ENCODE measurements at places on chromosomes 1 and 21.

- H3K27me3 ChIP-seq, result no peaks in the 10 kb centered on the region
- no peaks in the 10 kb centered on the region for H3K36me3 ChIP-seq
- peak; percentile 69 for DNase-seq
- H3K27ac ChIP-seq, result no peak overlapping the region
Observed at GRCh38 chr1:226763905-226764264, 24.8 kb upstream of the ITPKB start.

DNA sequence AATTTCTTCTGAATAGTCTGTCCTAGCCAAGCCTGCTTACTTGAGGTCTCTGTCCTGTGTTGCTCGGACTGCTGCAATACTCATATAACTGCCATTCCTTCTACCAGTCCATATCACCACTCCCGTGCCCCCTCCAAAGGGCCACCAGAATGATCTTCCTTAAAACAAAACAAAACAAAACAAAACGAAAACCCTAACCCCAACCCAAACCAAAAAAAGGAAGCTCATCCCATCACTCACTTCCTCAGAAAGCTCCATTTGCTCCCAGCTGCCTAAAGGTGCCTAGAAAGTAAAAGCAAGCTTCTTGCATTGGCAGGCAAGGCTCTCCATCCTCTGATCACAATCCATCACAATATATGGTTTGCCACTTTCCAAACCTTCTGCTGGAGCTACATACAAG lies 20.3 kb downstream of the USP24 start:
- no peaks in the 10 kb centered on the region for H3K36me3 ChIP-seq
- DNase-seq, result no peak
- H3K27me3 ChIP-seq, result no peaks in the 10 kb centered on the region

GRCh38 chr1:18283601-18284385 lies 176.2 kb downstream of the IGSF21 start:
- no peak overlapping the region for H3K4me3 ChIP-seq
- no peaks in the 10 kb centered on the region for H3K36me3 ChIP-seq
- no peaks in the 10 kb centered on the region for H3K4me1 ChIP-seq
- H3K27ac ChIP-seq, result no peak overlapping the region

GRCh38 chr1:10651793-10652192 lies 144.7 kb downstream of the CASZ1 start:
- no peak overlapping the region for H3K4me3 ChIP-seq
- no peaks in the 10 kb centered on the region for H3K4me1 ChIP-seq
- H3K36me3 ChIP-seq, result no peaks in the 10 kb centered on the region
- no peak overlapping the region for H3K27ac ChIP-seq
- DNase-seq, result no peak
- H3K27me3 ChIP-seq, result no peaks in the 10 kb centered on the region

DNA sequence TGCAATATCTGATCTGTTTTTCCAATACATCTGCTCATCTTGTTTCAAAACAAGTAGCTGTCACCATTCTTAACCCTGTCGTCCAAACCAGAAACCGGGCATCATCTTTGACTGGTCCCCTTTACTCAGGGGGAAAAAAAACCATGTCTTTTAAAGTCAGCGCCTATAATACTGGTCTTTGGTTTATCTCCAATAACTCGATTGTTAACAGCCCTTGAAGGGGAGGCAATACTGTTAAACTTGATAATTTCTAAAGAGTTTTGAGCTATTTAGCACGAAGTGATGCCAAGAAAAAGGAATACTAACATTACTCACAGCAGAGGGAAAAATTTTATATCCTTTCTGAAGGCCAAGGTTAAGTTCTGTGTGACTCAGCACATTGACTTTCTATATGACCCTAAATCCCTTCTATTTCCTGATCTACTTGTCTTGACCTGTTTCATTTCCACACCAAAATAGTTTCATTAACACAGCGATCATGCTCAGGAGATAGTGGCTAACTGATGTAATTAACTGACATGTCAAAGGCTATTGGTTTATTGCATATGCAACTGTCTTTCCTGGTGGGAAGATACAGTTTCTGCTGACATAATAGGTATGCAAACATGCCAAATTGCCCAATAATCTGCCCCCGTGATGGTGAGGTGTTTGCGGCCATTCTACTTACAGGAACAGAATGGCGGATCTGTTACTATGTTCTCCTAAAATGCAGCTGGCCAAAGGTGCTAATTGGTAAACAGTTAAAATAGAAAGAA lies 59.1 kb downstream of the NFIA start:
- no peaks in the 10 kb centered on the region for H3K27me3 ChIP-seq
- peaks cover 21% of the 10 kb centered on the region for H3K4me1 ChIP-seq
- H3K36me3 ChIP-seq, result no peaks in the 10 kb centered on the region
- H3K4me3 ChIP-seq, result no peak overlapping the region

DNA sequence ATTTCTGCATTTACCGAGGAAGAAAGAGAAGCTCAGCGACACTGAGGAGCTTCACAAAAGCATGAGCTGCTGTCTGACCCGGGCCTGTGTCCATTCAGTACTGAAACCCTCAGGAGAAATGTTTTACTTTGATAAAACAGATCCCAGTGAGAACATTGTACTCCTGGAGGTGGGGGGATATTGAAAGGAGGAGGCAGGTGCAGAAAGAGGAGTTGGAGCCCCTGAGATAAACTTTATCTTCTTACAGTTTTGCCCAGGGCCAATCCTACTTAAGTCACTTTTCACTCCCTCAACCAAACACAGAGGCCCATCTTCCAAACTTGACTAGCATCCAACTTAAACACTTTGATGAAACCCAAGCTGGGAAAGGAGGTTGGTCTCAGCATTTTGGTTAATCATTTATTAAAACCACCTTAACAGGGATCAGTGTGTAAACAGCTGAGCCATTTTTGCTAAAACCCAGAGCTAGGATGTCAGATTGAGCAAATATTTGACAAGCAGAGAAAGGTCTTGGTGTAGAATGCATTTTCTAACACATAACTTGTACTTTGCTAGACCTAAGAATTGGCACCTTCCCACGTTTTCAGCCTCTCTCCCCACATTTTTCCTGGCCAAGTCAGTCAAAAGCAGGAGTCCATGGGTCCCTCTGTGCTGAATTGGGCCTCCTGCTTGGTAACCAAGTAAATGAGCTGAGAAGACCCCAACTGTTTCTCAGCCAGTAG lies 32.5 kb upstream of the SARS1 start:
- no peaks in the 10 kb centered on the region for H3K4me1 ChIP-seq
- H3K4me3 ChIP-seq, result no peak overlapping the region
- no peak overlapping the region for H3K27ac ChIP-seq
- H3K27me3 ChIP-seq, result no peaks in the 10 kb centered on the region
- no peaks in the 10 kb centered on the region for H3K36me3 ChIP-seq

DNA sequence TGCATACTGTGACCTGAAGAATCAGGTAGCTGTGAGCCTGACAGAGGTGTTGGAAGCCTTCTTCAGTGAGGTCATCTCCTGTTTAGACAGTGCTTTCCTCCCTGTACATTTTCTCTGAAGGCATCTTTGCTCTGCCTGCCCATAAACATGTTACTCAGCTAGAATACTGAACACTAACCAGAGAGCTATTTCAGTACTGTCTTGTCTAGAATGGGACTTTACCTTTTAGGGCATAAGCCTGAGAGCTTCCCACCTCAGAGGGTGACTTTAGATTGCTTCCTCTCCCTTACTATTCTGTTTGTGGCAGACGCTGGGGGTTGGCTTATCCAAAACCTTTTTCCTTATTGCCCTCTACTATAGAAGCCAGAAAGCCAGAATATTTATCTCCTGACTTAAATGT lies 23.3 kb upstream of the ZNF326 start:
- H3K4me1 ChIP-seq, result no peaks in the 10 kb centered on the region
- no peaks in the 10 kb centered on the region for H3K27me3 ChIP-seq
- DNase-seq, result no peak
- H3K27ac ChIP-seq, result no peak overlapping the region

DNA sequence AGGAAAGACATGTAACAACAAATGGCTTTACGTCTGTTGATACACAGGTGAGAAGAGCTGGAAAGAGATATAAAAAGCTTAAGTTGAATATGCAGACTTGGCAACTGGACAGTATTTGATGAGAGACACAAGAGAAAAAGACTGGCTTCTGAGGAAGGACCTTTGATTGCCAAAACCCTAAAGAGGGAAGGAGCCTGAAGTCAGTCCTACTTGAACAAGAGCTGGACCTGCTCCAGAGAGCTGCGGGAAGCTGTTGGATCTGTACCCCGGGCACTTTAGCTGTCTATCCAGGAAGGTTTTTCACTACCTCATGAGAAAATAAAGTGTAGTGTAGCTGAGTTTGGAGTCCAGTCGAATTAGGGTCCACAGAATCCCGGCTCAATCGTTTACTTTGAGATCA lies 25.3 kb upstream of the LRRC8B start:
- no peak overlapping the region for H3K27ac ChIP-seq
- no peaks in the 10 kb centered on the region for H3K4me1 ChIP-seq
- H3K4me3 ChIP-seq, result no peak overlapping the region
- peaks cover 18% of the 10 kb centered on the region for H3K27me3 ChIP-seq
- DNase-seq, result no peak

DNA sequence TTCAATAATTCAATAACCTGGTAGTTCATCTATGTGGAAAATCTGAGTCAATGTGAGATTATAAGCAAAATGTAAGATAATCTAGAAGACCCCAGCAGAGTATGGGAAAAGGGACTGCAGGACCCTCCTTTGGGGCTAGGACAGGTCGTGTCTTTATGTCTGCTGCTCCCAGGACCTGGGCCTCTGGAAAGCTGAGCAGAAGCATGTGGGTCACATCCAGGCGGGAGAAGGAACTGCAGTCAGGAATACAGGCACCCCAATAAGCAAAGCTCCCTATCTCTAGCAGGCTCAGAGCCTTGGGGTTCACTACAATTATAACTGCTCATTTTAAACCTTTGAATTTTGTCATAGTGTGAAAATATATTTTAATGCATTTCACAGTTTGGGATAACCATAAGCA lies 73.9 kb upstream of the MCOLN3 start:
- no peaks in the 10 kb centered on the region for H3K36me3 ChIP-seq
- no peaks in the 10 kb centered on the region for H3K4me1 ChIP-seq
- no peak overlapping the region for H3K27ac ChIP-seq
- DNase-seq, result no peak
- peaks cover 7% of the 10 kb centered on the region for H3K27me3 ChIP-seq
- H3K4me3 ChIP-seq, result no peak overlapping the region

DNA sequence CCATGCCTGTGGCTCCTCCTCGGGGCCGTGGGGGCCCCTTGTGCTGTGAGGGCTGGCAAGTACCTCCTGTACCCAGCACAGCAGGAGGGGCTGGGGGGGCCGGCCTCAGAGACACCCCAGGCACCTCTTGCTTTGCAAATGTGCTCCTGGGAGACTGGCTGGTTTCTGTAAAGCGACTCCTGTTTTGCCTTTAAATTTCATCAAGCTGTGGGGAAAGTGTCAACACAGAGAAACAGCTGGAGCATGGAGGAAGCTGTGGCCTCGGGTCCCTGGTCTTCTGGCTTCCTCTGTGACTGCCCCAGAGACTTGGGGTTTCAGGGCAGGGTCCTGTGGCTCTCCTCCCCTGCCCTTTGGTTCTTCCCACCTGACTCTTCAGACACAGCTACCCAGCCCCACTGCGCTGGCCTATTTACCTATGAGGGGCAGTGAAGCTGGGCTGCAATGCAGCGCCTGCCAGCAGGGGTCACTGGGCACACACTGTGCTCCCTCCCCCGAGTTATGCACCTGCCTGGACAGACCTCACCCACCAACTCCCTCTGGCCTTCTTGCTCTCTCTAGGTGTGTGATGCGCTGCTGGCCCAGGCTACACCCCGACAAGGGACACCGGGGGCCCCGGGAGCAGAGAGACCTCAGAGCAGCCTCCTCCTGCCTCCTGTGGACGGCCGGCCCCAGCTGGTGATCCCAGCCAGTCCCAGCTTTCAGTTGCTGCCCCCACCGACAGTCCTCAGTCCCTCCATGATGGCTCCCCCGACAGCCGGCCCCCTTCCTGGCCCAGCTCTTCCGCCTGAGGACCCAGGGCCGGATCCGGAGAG lies 17.6 kb upstream of the PEX10 start:
- peaks cover 3% of the 10 kb centered on the region for H3K4me1 ChIP-seq
- no peaks in the 10 kb centered on the region for H3K27me3 ChIP-seq
- H3K4me3 ChIP-seq, result no peak overlapping the region
- DNase-seq, result no peak
- H3K27ac ChIP-seq, result no peak overlapping the region
- H3K36me3 ChIP-seq, result no peaks in the 10 kb centered on the region

DNA sequence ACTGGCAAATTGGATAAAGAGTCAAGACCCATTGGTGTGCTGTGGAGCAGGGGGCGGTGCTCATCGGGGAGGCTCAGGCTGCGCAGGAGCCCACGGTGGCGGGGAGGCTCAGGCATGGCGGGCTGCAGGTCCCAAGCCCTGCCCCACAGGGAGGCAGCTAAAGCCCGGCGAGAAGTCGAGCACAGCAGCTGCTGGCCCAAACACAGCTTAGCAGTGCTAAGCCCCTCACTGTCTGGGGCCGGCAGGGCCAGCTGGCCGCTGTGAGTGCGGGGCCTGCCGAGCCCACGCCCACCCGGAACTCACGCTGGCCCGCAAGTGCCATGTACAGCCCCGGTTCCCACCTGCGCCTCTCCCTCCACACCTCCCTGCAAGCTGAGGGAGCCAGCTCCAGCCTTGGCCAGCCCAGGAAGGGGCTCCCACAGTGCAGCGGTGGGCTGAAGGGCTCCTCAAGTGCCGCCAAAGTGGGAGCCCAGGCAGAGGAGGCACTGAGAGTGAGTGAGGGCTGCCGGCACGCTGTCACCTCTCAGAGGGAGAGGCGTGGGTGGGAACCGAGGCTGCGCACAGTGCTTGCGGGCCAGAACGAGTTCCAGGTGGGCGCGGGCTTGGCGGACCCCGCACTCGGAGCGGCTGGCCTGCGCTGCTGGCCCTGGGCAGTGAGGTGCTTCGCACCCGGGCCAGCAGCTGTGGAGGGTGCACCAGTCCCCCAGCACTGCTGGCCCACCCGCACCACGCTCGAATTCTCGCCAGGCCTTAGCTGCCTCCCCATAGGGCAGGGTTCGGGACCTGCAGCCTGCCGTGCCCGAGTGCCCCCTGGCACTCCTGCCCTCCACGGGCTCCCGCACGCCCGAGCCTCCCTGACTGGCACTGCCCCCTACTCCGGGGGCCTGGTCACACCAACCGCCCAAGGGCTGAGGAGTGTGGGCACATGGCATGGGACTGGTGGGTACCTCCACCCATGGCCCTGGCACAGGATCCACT lies 263.4 kb downstream of the GPR52 start:
- H3K27me3 ChIP-seq, result no peaks in the 10 kb centered on the region
- no peaks in the 10 kb centered on the region for H3K4me1 ChIP-seq
- DNase-seq, result no peak
- no peak overlapping the region for H3K4me3 ChIP-seq
- no peaks in the 10 kb centered on the region for H3K36me3 ChIP-seq

DNA sequence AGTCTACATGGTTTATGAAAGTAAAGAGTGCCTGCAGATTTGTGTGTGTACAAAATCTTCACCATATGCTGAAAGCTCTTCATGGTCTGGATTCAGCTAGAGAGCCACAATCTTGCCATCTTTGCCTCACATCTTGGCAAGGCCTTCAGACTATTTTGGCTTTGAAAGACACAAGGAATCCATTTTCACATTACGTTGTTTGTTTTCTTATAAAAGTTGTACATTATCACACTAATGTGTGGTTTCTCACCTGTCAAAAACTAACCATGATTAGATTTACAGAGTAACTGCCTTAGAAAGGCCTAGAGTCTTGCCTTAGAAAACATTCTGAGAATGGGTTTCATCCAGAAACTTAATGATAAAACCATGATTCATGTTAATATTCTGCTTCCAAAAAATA lies 494.6 kb downstream of the NEGR1 start:
- H3K4me3 ChIP-seq, result no peak overlapping the region
- no peaks in the 10 kb centered on the region for H3K36me3 ChIP-seq
- DNase-seq, result no peak
- H3K27ac ChIP-seq, result no peak overlapping the region
- no peaks in the 10 kb centered on the region for H3K4me1 ChIP-seq
- H3K27me3 ChIP-seq, result no peaks in the 10 kb centered on the region

- H3K27me3 ChIP-seq, result no peaks in the 10 kb centered on the region
- no peaks in the 10 kb centered on the region for H3K36me3 ChIP-seq
- no peak overlapping the region for H3K27ac ChIP-seq
- DNase-seq, result no peak
- no peak overlapping the region for H3K4me3 ChIP-seq
Observed at GRCh38 chr1:30376054-30376697, 347.2 kb downstream of the MATN1 start.

Data from Panc1 (cell line).